Stimulated activated CD4-positive, alpha-beta T cell treated with anti-CD3 and anti-CD28 coated beads, Interleukin-15, amount 100 ng/mL, for 1 hour (primary cell): ENCODE measurements at places on chromosomes 4 and X.

GRCh38 chr4:159012381-159012780 is 90.5 kb upstream of the RAPGEF2 start:
- no peak for DNase-seq

GRCh38 chr4:76589402-76589801 is 154.4 kb downstream of the SHROOM3 start:
- DNase-seq: no peak

- DNase-seq: no peak
Observed at GRCh38 chr4:91840359-91840758, 463.4 kb upstream of the GRID2 start.

DNA sequence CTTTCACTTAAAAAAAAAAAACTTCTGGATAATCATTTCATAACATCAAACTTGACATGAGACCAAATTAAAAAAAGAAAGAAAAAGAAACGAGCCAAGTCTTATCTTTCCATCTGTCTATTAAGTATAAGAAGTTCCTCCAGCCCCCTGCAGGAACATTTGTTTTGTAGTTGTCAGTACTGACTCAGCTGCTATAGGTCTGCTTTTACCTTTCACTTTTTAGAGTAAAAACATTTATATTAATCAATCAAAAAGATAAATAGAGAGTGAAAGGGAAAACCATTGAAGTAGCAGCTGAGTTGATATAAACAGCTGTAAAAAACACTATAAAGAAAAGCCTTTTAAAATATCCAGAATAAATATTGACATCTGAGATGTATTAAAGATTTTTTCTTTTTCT is 46.1 kb downstream of the CCDC158 start:
- DNase-seq: no peak

DNA sequence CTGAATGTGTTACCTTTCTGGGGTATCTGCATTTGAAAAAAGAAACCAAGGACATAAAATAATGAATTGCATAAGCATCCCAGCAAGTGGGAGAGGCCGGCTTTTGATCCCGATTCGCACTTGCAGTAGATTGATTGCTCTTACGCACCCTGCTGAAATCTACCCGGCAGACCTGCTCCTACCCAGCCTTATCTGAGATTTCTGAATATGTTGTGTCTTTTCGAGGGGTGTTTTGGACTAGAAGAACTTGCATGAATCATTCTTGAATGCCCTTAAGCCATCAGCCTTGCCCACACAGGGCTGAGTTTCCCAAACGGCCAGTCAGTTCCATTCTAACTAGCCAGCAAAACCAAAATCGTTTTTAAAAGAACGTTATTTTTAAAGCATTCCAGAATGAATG is 174.4 kb upstream of the BCOR start:
- no peak for DNase-seq

- DNase-seq: no peak
Observed at GRCh38 chr4:150582873-150583286, 929 bp downstream of the MAB21L2 start.

GRCh38 chrX:118632862-118633261 is 94.5 kb upstream of the IL13RA1 start:
- no peak for DNase-seq

- DNase-seq: no peak
Observed at GRCh38 chr4:135191596-135191995, 990.0 kb upstream of the PABPC4L start.

DNA sequence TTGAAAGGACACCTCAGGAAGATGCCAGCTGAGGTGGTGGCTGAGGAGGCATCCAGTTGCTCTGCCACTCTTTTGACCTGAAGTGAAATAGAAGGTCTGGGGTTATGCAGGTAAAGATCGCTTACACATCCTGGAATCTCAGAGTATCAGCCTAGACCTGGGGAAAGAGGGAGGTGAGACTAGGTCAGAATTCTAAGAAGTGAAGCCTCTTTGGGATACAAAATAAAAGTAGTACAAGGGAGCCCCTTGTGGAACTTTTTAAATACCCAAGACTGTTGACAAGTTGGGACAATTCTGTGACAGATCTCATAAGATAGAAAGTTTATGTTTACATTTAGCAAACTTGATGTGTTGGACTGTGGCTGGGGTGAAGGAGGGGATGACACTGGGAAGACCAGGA is 263.1 kb downstream of the SPRY1 start:
- DNase-seq: no peak

DNA sequence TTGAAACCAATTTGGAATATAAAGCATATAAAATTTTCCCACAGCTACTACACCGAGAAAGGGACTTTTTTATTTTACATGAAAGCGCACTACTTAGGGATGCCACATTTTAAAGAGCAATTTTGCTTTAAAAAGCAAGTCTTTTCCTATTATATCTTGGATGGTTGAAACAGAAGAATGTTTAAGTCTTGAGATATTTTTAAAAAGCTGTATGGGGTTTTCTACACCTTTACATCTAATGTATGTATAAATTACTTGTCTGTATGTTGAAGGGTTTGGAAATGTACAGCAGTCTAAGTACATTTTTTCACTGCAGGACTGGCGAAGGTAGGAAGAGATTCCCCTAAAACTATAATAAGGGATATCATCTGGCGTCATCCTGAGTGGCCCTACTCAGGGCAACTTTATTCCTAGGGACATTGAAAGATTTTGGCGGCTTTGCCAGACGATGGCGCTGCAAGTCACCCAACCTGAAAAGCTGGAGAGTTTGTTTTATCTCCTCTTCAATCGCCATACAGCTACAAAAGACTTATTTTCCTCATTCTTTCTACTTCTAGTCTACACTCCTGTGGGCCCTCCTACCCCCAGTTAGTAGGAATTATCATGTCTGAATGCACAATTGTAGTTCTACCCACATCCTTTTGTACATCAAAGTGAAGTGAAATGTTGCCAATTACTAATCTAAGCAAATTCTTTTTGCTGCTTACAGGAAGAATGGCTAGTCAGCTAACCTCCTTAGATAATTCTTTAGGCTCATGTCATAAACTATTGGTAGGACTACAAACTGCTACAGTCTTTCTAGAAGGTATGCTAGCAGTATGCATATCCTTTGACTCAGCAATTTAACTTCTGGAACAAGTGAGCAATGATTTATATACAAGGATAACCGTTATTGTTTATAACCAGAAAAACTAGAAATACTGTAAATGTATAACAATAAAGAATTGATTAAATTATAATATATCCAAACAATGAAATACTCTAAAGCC is 782 bp upstream of the NEK1 start:
- peak; percentile 32 for DNase-seq

GRCh38 chr4:184958923-184959210 is 59.4 kb upstream of the HELT start:
- no peak for DNase-seq

- DNase-seq: no peak
Observed at GRCh38 chr4:84971319-84971932, 4.9 kb upstream of the WDFY3 start.

DNA sequence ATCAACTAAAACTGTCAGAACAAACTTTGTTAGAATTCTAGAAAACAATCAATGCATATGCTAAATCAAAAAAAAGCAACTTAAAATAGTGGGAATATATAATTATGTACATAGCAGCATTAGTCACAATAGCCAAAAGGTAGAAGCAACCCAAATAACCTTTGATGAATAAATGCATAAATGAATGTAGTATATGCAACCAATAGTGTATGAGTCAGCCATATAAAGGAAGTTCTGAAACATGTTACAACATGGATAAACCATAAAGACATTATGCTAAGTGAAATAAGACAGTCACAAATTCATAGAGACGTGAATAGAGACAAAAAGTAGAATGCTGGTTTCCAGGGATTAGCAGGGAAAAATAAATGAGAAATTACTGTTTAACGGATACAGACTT is 762.8 kb upstream of the INTU start:
- DNase-seq: no peak

GRCh38 chr4:89855236-89855635 is 18.3 kb upstream of the SNCA start:
- no peak for DNase-seq

- no peak for DNase-seq
Observed at GRCh38 chrX:79368441-79368840, 1.3 kb upstream of the ITM2A start.

- no peak for DNase-seq
Observed at GRCh38 chr4:128516301-128516969, 228.8 kb upstream of the PGRMC2 start.

- DNase-seq: no peak
Observed at GRCh38 chr4:61493041-61493440, 292.9 kb downstream of the ADGRL3 start.

- DNase-seq: no peak
Observed at GRCh38 chr4:613126-613525, 12.2 kb upstream of the PDE6B start.

DNA sequence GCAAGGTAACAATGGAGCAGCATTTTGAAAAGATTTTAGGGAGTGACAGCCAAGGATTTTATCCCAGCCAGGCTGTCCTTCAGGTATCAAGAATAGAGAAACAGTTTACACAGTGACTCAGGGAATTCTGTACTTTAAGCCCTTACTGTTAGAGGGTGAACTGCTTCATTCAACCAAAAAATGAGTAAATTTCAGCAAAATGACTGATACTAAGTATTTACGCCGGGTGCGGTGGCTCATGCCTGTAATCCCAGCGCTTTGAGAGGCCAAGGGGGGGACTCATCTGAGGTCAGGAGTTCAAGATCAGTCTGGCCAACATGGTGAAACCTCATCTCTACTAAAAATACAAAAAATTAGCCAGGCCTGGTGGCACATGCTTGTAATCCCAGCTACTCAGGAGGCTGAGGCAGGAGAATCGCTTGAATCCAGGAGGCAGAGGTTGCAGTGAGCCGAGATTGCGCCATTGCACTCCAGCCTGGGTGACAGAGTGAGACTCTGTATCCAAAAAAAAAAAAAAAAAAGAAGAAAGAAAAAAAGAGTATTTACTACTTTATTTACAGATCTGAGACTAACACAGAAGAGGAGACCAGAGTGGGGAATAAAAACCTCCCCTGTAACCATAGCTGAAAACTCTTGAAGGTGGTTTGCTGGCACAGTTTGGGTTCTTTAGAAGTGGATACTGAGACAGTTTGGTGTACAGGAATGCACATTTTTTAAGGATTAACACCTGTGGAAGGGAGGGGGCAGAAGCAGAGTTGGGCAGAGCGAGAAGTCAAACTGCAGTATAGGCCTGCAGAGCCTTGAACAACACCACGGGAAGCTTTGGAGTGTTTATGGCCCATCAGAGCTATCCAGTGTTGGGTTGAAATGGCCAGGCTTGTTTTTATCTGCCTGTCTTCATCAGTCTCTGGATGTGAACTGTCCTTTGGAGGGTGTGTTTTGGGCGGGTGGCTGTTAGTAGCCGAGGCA is 40.5 kb downstream of the TMEM131L start:
- DNase-seq: no peak

- no peak for DNase-seq
Observed at GRCh38 chrX:100871594-100872560, 2.3 kb downstream of the NOX1 start.

- no peak for DNase-seq
Observed at GRCh38 chr4:136329042-136329662, 1203.1 kb downstream of the PCDH18 start.

GRCh38 chrX:103556963-103557612 is 28.2 kb upstream of the TCEAL4 start:
- DNase-seq: no peak

GRCh38 chrX:153735274-153735673 is 10.6 kb downstream of the ABCD1 start:
- no peak for DNase-seq

DNA sequence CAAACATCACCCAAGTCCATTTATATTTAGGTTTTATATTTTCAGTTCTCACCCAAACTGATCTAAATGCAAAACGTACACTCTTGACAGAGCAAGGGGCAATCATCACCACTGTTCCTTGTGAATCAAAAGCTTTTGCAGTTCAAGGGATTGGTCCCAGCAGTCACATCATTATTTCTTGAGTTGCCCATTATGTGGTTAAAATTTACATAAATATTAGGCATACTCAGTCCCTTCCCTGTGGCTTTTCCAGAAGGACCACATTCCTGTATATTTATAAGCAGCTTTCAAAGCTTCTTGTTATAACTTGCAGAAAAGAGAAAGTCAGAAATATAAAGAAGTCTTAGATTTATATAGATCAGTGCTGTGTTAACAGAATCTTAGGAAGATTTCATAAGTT is 224.4 kb downstream of the CLCN4 start:
- DNase-seq: no peak

GRCh38 chr4:166274136-166274761 is 401.2 kb downstream of the TLL1 start:
- no peak for DNase-seq

DNA sequence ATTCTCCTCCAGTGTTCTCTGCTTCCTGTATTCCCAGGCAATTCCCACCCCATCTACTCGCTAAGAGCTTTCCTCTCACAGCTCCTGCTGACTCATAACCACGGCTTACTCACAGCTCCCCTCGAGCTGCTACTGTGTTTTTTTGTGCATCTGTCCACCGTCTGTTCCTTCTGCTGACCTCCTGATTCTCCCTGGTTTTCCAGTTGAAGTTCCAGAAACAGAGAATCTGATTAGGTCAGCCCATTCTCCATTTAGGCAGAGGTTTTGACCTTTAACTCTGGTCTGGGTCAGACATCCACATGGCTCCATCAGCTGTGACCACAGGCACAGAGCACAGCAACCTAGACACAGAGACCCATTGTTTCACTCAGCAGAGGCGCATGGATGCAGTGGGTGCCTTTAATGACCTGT is 5.5 kb upstream of the SMIM20 start:
- DNase-seq: no peak

- no peak for DNase-seq
Observed at GRCh38 chrX:45714866-45715265, 514.2 kb upstream of the DIPK2B start.

GRCh38 chrX:16418650-16419049 is 231.3 kb upstream of the S100G start:
- DNase-seq: no peak

- no peak for DNase-seq
Observed at GRCh38 chr4:17758485-17758884, 22.9 kb downstream of the FAM184B start.

DNA sequence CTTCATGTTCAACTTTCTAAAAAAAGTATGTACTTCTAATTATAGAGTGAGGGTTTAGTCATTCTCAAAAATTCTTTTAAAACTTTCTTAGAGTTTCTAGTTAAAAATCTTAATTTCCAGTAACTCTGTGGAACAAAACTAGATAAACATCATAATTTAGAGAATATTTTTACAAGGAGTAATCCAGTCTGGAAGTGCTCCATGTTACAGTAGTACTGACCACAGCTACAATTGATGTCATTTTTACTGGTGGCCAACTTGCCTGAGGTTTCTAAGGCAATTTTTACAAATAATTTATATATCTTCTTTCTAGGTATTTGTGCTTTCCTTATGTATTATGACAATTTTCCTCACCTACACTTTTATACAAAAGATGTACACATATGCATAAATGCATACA is 490.4 kb downstream of the CENPC start:
- DNase-seq: no peak

GRCh38 chrX:33134164-33134563 is 77.2 kb downstream of the DMD start:
- no peak for DNase-seq

DNA sequence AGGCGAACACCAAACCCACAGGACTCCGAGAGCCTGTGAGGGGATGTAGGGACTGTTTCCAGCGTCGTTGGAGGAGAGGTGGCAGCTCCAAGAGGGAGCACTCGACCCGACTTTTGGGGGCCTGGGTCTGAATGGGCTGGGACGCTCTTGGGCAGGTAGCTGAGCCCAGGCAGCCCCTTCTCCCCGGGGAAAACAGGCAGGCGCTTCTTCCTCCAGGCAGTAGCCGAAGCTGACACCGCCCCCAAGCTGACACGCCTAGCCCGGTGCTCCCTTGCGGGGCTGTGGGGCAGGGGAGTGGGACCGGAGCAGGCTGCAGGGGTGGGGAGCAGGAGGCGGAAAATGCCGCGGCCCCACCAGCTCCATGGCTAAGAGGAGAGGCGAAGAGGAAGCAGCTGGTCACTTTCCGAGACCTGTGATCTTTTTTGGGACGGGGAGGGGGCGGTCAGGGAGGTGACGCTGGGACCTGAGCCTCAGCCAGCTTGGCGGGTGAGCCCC is 4.2 kb downstream of the NKX1-1 start:
- DNase-seq: no peak
